Stimulated activated CD4-positive, alpha-beta T cell treated with anti-CD3 and anti-CD28 coated beads, Interleukin-12 subunit alpha, Interleukin-12 subunit beta, amount 100 ng/mL, for 24 hours (primary cell): ENCODE measurements at places on chromosomes 1 and 21.

DNA sequence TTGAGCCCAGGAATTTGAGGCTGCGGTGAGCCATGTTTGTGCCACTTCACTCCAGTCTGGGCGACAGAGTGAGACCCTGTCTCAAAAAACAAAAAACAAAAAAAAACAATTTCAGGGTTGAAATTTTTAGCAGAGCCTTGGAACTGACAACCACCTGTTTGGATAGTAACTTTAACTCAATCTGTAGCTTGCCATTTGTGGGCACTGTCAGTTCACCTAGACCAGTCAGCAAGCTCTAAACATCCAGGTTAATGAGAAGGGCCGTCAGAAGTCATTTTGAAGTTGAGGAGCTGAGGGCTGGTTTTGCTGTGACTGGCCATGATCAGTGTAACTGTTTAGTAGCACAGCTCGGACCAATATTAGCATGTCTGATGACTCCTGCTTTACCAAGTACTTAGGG lies 8.4 kb downstream of the TRAPPC10 start:
- no peak for DNase-seq

- DNase-seq, result no peak
Observed at GRCh38 chr21:42544544-42544943, 30.9 kb downstream of the SLC37A1 start.

- DNase-seq, result no peak
Observed at GRCh38 chr1:236853921-236854604, 59.0 kb downstream of the MTR start.

DNA sequence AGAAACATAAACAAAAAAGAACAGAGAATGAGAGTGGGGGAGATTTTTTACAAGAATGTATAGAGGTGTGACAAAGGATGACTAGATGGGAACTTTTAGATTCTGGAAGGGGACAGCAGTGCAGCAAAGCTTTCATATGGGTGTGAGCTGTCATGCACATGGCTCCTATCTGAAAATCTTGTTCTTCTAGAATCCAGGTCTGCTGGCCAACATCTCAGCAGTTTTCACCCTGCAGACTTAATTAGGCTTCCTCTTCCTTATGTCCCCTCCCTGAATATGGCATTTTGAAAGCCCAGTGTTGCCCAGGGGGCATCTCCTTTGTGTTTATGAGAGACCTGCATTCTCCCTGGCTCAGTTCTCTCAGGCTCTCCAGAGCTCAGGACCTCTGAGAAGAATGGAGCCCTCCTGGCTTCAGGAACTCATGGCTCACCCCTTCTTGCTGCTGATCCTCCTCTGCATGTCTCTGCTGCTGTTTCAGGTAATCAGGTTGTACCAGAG lies at the start of gene CYP4Z1:
CYP4Z1 (plus strand) TSS at position 135 of the 498 bp plus-strand sequence; CDS start at position 395, 260 bp downstream.
- DNase-seq, result no peak

DNA sequence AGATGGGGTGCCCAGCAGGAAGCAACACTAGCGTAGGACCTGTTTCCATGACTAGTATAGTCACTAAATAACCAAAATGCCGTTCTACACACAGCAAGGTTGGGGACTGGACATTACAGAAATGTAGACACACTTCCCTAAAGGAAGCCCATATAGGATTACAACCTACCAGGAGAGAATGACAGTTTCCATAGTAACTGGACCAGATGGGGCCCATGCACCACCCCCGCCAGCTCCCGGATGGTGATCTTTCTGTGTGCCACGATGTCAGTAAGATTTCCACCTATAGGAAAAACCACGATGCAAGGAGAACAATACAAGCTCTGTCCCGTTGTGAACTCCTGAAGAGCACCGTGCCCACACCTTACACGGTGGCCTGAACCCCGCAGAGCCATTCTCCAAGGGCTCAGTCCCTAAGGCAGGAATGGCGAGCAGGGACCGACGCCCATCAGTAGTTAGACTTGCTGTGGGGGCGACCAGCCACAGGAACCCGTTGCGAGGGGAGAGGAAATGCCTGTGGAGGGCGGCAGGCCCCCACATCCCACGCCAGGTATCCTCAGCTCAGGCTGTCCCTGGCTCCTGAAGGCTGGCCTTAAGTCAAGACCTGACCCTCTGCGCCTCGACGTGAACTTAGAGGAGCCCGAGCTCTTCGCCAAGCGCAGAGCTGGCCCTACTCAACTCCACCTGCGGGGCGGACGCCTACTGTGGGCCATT lies 13.6 kb upstream of the CEP85 start:
- no peak for DNase-seq

GRCh38 chr1:181656491-181656890 lies 173.2 kb downstream of the CACNA1E start:
- DNase-seq, result no peak

- no peak for DNase-seq
Observed at GRCh38 chr1:168419736-168420135, 124.1 kb downstream of the XCL2 start.

DNA sequence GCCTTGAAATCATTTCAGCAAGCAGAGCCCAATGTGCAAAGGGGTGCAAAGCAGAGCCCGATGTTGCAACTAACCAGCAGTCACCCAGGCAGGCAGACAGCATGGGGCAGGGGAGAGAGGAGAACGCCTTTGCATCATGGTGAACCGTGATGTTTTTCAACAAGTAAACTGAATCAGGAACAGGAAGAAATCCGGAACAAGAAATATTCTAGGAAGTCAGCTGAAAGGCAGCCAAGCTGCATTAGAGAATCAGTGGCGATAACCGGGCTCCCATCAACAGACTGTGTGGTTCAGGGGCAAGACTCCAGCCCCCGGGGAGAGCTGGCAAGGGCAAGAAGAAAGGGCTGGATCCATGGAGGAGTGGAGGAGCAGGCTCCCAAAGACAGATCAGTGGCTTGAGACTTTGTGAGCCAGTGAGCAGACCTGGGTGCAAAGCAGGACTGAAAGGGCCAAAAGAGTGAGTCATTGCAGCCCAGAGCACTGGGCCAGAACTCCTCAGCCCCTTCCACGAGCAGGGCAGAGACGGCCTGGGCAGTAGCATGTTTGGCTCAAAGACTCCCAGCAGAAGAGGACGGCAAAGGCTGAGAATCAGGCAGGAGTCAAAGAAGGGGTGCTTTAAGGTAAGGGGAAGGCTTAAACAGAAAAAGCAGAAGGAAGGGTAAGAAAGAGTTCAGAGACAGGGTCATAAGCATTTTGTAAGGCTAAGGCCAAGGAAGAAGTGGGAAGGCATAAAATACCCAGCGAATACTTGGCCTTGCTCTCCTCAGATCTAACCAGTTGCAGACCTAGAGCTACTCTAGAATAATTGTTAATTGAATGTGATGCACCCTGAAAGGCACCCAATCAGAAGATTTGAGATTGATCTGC lies 155.0 kb downstream of the SETD4 start:
- no peak for DNase-seq

- DNase-seq, result no peak
Observed at GRCh38 chr1:81225789-81226602, 574.7 kb upstream of the ADGRL2 start.

DNA sequence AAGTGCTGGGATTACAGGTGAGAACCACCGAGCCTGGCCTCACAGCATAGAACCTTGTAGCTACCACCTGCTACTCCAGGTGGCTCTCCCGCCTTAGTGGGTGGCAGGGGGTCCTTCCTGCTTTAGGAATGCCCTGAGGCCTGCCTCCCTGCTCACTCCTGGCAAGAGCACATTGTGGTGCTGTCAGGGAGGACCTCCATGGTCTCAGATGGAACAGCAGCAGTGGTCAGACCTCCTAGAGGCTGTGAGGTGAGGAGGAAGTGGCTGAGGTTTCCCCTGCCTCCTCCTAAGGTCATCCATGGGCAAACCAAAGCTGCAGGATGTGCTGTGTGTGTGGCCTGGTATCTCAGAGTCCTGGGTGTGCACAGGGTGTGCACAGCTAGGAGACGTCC lies 6.7 kb downstream of the SOX13 start:
- DNase-seq, result no peak

GRCh38 chr1:25811384-25812082 lies 8.2 kb upstream of the MTFR1L start:
- DNase-seq, result no peak

- no peak for DNase-seq
Observed at GRCh38 chr1:52368383-52369172, 2.6 kb upstream of the CC2D1B start.

DNA sequence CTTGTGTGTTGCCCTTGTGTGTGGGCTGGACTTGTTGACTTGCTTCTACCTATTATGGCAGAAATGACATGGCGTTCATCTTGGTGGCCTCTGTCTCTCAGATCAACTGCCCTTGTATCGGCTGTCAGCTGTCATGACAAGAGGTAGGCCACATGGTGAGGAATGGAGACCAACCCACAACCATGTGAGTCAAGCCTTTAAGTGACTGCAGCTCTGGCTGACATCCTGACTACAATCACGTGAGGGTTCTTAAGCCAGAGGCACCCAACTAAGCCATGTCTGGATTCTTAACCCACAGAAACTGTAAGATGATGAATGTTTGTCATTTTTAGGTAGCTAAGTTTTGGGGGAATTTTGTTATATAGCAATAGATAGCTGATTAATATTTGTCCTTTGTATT lies 82.1 kb downstream of the KCND3 start:
- no peak for DNase-seq

GRCh38 chr1:86747304-86747703 lies 42.9 kb downstream of the SH3GLB1 start:
- no peak for DNase-seq

DNA sequence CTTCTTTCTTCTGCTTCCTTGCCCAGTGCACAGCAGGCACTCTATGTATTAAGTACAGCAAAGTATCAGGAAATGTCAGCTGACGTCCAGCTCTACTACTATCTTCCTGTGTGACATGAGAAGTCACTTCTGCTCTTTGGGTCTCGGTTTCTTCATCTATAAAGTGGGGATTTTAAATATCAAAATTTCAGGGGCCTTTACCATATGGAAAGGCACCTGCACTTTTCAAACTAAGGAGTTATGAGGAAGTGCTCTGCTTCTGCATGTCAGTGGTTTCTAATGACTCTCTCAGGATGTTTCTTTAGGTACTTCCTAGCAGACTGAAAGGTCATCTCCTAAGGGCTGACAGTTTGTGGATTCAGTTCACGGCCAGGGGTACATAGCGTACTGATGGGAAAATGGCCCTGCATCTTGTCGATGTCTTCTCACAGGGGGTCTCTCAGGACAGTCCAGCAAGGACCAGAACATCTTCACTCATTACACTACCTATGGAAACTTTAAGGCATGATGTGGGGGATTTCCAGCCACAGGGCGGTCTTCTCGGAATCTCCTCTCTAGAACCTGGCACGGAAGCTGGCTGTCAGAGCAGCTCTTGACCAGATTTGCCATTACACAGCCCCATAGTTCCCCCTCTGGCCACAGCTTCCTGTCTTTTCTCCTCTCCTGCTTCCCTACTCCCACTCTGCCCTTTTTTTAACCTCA lies 42.0 kb upstream of the MTF1 start:
- no peak for DNase-seq

GRCh38 chr1:232045139-232045994 lies 418.8 kb downstream of the DISC1 start:
- DNase-seq, result no peak
